ENCODE measurements at places on chromosomes 16 and 17.

- no peak for DNase-seq
Measured at GRCh38 chr17:60656499-60656898, 21.2 kb upstream of the BCAS3 start.

DNA sequence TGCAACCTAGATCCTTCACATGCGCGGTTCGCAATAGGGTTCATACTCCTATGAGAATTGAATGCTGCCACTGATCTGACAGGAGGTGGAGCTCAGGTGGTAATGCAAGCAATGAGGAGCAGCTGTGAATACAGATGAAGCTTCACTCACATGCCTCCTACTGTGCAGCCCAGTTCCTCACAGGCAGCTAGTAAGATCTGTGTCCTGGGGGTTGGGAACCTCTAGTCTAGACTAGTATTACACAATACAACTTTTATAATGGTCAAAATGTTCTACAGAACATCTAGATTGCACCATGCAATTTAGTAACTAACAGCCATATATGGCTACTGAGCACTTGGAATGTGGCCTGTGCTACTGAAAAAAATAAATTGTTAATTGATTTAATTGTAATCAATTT lies 26.7 kb downstream of the ABCA5 start:
- no peak for DNase-seq

DNA sequence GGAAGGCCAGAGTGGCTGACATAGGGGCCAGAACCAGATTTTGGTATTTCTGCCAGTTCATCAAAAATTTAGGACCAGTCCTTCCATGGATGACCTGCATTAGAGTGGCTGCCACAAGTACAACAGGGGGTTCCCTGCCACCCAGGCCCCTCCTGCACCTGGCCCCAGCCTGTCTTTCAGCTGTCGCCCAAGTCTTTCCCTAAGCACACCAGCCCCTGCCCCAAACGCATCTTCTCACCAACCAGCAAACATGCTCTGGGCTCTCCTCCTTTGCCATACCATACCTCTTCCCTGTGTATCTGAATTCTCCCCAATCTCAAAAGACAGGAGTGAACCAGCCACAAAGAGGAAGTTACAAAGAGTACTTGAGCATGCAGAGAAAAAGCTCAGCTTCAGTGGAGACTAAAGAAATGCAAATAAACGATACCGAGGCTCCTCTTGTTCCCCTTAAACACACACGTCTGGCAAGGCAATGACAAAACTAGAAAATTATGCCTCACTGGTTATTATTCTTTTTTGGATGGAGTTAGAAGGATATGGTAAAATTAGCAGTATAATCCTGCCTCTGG lies 130.6 kb downstream of the DYNLRB2 start:
- DNase-seq = no peak

DNA sequence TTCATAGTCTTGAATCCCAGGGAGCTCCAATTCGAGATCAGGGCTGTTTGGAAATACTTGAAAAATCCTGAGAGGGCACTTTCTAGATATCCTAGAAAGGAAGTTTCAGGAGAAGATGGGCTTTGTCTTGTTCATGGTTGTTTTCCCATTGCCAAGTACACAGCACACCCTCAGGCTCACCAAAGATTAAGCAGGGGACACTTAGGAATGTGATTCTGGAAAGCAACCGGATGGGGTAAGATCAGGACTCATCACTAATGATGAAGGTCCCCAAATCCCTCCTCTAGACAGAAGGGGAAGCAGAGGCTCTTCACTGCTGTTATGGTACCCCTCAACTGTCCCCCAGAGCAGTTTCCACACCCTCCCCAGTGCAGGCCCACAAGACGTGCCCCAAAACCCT lies 40.7 kb downstream of the VAC14 start:
- DNase-seq = no peak

DNA sequence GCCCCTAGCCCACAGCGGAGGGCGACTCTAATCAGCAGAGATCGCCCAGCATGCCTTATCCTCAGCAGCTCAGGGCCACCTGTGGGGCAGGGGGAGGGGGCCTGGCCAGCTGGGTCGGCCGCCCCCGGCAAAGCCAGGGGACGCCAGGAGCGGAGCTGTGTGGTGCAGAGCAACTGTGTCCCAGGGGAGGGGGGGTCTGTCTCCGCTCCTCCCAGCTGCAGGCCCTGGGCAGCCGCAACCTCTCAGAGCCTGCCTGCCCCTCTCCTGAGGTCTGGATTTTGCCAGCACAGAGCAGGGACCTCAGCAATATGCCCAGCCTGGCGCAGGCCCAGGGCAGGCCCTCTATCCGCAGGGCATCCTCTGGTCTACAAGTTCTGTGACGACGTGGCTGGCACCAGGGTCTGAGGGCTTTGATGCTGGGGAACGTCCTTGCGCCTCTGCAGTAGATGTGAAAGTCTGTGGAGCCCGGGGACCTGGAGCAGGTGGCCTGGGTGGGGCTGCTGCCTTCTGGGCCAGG lies 36.5 kb upstream of the SLC38A10 start:
- DNase-seq = no peak

DNA sequence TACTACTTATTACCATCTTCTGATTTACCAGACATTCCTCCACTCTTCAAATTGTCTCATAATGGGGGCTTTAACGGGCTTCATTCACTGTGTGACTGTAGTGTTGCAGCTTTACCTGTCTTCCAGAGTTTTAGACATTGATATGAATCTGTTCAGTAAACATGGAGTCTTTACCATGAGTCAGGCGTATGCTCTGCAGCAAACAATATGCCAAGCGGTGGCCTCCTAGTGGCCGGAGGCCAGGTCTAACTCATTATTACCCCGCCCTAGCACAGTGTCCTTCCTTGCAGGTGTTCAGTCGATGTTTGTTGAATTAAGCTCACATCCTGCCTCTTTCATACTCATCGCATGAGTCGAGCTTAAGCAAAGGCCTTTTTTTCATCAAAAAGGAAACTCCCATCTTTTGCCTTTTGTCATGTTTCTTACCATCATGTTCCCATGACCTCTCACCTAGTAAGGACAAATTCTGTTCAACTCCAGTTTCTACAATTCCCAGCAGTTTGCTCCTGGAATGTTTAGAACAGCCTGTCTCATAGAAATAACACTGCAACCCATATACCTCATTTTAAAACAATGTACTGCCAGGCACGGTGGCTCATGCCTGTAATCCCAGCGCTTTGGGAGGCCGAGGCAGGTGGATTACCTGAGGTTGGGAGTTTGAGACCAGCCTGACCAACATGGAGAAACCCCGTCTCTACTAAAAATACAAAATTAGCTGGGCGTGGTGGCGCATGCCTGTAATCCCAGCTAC lies 39.4 kb downstream of the TUBD1 start:
- peak; percentile 77 for DNase-seq

DNA sequence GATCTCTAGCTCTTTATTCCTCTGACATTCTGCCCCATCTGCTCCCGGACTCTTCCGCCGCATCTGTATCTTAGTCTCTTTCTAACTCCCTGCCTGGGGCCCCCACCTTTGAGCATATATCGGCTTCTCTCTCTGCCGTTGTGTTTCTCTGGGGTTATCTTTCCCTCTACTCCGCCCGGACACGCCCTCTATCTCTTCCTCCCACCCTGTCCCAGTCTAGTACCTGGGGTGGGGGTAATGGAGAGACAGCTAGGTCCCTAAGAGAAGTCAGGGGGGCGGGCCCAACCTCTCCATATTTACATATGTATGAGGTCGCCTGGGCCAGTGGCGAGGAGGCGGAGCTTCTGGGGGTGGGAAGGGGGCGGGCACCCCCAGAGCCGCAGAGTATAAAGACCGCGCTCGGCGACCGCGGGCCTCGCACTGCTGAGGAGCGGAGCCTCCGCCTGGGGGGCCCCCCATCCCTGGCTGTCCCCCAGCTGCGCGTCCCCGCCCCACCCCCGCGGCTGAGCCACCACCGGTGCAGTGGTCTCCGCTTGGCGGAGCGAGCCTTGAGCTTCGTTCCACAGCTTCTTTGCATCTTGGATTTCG lies at the start of gene ATP1B2:
Gene ATP1B2, plus strand, starts transcription at position 418 of the 588 bp plus-strand sequence. CDS start 593 bp downstream, outside the sequence.
- peak; percentile 84 for DNase-seq

GRCh38 chr16:30112197-30113030 lies 923 bp downstream of the GDPD3 start:
- DNase-seq = peak; percentile 74

DNA sequence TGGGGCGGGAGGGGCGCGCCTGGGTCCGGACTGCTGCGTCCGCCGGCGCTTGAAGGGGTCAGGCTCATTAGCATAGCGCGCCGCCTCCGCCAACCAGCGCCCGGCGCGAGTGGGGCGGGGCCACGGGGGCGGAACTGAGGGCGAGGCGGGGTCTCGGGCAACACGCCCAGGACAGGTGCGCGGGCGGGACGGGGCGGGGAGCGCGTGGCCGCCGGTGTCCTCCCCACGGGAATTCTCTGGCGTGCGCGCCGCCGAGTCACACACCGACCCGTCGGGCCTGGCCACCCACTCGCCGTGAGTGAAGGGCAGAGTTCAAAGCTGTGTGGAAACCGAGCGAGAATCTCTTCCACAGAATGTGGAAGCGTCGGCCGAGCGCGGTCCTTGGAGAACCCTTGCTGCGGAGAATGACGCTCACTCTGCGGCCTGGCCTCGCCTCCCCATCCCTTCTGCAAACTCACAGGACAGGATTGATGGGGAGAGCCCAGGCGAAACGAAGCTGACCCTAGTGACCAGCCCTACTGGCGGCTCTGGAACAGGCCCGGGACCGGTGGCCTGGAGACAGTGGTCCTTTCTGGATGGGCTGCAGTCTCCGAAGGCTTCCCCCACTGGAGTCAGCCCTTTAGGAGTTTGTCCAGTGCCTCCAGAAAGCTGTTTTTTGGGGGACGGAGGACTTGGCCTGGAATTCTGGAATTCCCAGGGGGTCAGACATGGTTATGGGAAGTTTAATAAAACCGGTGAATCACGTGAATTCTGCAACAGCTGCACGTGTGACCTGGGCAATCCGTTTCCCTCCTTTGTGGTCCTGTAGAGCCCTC lies at the start of gene SNAI3:
Gene SNAI3, minus strand, starts transcription at position 69 of the 815 bp plus-strand sequence. CDS start 101 bp downstream, outside the sequence.
- peak; percentile 88 for DNase-seq

DNA sequence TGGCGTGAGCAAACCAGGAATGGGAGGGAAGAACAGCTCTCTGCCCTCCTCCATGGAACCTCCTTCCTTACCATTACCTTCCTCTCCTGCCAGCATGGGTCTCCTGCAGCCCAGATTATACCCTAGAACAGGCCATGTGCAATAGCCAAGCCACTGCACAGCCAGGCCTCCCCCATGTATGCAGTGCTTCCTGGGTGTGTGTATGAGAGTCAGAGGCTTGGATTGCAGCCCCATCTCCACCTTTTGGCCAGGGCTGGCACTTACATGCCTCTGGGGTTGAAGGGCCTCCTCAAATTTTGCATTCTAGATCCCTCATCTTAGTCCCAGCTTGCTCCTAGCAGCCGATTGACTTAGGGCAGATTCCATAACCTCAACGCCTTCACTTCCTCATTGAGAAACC lies 133.7 kb downstream of the GSG1L start:
- no peak for DNase-seq

GRCh38 chr17:34275881-34276280 lies 5.9 kb downstream of the CCL7 start:
- DNase-seq = no peak

GRCh38 chr16:50496990-50497389 lies 51.2 kb upstream of the NKD1 start:
- DNase-seq = no peak

DNA sequence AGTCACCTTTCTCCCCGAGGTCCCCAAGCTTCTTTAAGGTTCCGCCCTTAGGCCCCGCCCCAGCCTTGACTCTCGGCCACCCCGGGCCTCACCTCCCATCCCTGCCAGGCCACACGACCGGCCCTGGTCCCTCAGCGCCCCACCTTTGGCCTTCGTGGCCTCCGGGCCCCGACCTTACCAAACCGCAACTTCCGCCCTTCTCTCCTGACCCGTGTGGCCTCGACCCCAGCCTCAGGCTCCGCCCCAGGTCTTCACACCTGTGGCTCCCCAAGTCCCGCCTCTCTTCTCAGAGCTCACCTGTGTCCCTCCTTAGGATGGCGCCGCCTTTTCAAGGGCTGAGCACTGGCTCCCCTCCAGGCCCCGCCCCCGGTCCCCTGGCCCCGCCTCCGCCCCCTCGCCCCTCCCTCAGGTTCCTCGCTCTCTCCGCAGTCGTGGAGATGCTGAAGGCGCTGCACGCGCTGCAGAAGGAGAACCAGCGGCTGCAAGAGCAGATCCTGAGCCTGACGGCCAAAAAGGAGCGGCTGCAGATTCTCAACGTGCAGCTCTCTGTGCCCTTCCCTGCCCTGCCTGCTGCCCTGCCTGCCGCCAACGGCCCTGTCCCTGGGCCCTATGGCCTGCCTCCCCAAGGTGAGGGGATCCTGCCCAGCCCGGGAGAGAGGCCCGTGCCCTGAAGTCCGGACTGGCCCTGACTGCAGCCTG lies 10.0 kb upstream of the CISD3 start:
- DNase-seq = peak; percentile 21

DNA sequence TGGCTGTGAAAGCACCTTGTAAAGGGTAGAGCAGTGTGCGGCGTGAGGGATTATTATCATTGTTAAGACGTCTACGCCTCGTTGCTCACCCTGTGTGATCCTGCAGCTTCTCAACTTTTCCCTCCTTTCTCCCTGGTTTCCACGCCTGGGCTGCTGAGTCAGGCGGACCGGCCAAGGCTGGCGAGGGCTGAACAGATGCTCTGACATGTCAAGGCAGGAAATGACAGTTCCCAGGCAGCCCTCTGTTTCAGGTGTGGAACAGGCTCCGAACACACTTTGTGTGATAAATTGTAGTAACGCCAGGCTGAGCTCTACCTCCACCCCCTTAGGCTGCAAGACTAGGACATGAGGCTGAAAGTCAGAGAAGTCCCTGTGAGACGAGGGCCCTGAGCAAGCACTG lies 46.0 kb upstream of the TBX2 start:
- DNase-seq = no peak

DNA sequence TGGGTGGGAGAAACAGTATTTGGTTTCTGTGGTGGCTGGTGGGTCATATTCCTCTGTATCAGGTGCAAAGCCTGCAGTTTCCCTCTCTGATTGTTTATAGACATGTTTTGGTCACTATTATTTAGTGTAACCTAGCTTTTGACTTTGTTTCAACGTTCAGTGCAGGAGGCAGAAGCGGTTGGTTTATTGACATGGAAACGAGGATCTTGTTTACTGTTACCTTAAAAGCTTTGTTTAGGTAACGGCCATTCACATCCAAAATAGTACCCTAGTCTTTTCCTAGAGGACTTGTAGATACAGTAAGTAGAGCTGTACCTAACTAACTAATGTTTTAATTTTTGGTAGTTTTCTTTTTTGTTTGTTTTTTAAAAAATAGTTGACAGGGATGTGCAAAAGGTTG lies 3.5 kb downstream of the MSI2 start:
- no peak for DNase-seq

GRCh38 chr16:11992008-11992584 lies 15.6 kb downstream of the SNX29 start:
- DNase-seq = no peak

GRCh38 chr17:74868251-74868907 lies 4.4 kb downstream of the FDXR start:
- DNase-seq = no peak

DNA sequence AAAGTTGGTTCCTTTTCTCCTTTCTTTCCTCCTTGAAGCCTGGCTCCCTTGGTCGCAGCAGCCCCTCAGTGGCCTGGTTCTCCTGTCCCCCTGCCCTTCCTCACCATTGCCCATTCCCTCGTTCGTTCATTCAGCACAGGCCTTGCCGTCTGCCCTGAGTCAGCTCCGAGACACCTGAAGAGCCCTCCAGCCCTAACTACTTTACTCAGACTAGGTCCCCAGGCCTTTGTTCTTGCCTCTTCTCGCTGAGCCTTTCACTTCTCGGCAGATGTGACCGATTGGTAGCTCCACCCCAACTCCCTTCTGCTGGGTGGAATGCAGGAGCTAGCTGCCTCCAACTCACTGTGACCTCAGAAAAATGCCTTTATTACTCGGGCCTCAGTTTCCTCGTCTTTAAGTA lies 7.0 kb upstream of the ADAM11 start:
- no peak for DNase-seq
